Ascending aorta (tissue), 2 donors: ENCODE measurements at places on chromosomes 1 and 21. TPM values are rescaled to one million over a fixed set of nuclear protein-coding genes. Genes with fewer than 3 reads are reported as not detected.

DNA sequence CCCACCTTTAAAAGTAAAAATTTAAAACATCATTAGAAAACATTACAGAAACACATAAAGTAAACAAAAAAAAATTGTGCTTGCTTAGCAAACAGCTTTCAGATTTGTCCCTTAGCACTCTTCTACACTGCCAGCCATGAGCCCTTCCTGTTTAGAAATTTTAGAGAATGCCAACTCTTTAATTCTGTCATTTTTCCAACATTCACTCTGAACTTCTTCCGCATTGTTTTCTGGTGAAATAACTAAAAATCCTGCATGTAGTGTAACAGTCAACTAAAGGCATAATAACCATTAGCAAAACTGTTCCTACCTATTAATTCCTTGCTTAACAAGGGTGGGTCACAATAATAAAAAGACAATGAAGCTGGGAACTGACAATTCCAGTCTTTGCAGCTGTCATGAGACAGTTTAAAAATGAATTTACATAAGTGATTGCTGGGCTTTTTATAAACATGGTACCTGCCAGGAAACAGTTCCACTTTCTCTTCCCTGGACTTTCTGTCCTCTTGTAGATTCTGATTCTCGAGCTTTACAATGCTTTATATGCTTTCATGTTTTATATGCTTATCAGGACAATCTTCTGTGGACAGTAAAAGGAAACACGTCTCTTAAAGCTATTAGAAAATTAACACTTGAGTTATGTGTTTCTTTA is 19.0 kb downstream of the GNG12 start:
- H3K4me3 ChIP-seq: peak overlapping the region; percentile 9
- peak overlapping the region; percentile 90 for H3K27ac ChIP-seq
- H3K27me3 ChIP-seq: no peaks in the 10 kb centered on the region
- H3K4me1 ChIP-seq: peaks cover 11% of the 10 kb centered on the region

- no peaks in the 10 kb centered on the region for H3K4me1 ChIP-seq
- no peaks in the 10 kb centered on the region for H3K27me3 ChIP-seq
- peaks cover 18% of the 10 kb centered on the region for H3K36me3 ChIP-seq
- H3K27ac ChIP-seq: no peak overlapping the region
- H3K4me3 ChIP-seq: no peak overlapping the region
- no peak for DNase-seq
Observed at GRCh38 chr1:66642992-66643391, 109.0 kb downstream of the SGIP1 start.

The UBASH3A gene
- 0.75 TPM for total RNA-seq

- no peaks in the 10 kb centered on the region for H3K4me1 ChIP-seq
- no peaks in the 10 kb centered on the region for H3K27me3 ChIP-seq
- no peak overlapping the region for H3K27ac ChIP-seq
- no peaks in the 10 kb centered on the region for H3K36me3 ChIP-seq
- DNase-seq: no peak
Observed at GRCh38 chr1:60091195-60091715, 17.7 kb upstream of the C1orf87 start.

DNA sequence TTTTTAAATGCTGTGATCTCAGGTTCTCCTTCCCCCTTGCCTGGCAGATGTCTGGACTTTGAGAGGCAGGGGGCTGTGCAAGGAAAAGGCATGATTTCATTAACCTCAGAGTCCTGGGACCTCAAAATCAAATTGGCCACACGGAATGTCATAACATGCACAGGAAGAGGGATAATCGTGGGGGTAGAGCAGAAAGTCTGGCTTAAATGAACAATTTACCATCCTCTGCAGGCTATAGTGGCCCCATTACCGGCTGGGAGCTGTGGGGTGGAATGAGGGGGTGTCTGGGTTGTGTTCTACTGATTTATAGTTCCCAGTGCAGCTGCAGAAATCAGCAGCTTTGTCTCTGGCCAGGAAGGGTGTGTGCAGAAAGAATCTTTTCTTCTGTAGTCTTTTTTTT is 10.8 kb downstream of the OPRD1 start:
- DNase-seq: no peak
- no peaks in the 10 kb centered on the region for H3K4me1 ChIP-seq
- no peaks in the 10 kb centered on the region for H3K27me3 ChIP-seq
- H3K36me3 ChIP-seq: no peaks in the 10 kb centered on the region

- no peak for DNase-seq
- no peaks in the 10 kb centered on the region for H3K36me3 ChIP-seq
- H3K27me3 ChIP-seq: no peaks in the 10 kb centered on the region
- H3K4me3 ChIP-seq: no peak overlapping the region
Observed at GRCh38 chr1:200901796-200902444, 7.2 kb downstream of the INAVA start.

DNA sequence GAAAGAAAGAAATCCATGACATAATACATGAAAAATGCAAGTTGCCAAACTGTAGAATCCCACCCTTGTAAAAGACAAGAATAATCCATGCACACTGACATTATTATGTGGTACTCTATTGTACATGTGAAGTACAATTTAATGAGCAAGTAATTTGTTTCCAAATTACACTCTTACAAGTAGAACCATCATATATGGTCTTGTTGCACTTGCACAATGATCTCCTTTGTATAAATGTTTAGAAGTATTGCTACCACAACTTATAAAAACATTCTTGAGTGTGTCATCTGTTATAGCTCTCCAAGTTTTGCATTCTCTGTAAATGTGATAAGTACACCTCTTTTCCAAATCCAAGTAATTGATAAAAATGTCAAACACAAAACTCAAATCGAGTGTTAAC is 29.1 kb upstream of the ZNF281 start:
- no peak overlapping the region for H3K27ac ChIP-seq
- no peak for DNase-seq
- H3K27me3 ChIP-seq: no peaks in the 10 kb centered on the region

The ARHGAP29 gene
- 35.1 TPM for total RNA-seq

- no peak overlapping the region for H3K27ac ChIP-seq
- no peak for DNase-seq
- H3K4me1 ChIP-seq: no peaks in the 10 kb centered on the region
- no peaks in the 10 kb centered on the region for H3K27me3 ChIP-seq
- no peaks in the 10 kb centered on the region for H3K36me3 ChIP-seq
- no peak overlapping the region for H3K4me3 ChIP-seq
Observed at GRCh38 chr1:33234588-33234990, 21.7 kb upstream of the ZNF362 start.

DNA sequence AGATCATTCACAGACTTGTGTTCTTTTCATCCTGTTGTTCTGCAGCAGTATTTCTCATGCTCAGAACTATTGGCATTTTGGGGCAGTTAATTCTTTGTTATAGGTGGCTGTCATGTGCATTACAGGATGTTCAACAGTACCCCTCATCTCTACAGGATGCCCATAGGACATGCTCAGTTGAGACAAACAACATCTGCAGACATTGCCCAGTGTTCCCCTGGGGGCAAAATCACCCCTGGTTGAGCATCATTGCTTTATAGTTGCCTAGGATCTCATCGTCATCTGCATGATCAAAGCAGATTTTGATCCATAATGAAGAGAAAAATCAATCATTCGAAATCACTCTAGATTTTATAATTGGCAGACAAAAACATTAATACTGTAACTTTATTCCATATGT is 222.5 kb upstream of the CACYBP start:
- no peak overlapping the region for H3K4me3 ChIP-seq
- H3K4me1 ChIP-seq: no peaks in the 10 kb centered on the region
- no peak overlapping the region for H3K27ac ChIP-seq
- no peaks in the 10 kb centered on the region for H3K27me3 ChIP-seq

The CLCC1 gene
- total RNA-seq: 18.1 TPM

DNA sequence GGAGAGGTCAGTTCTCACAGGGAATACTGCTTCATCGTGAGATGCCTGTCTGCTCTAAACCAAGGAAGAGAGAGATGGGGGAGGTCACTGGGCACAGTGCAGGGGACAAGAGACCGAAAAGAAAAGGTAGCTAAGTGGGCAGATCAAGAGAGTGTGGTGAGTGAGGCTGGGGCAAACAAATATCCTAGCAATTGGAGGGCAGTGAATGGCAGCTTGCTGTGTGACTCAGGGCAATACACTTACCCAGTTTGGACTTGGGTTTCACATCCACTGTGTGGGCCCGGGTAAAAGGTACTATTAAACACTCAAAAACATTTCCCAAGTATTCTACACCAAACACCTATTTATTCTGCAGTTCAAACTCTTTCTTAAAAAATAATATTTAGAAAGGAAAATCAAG is 10.2 kb downstream of the PLXNA2 start:
- H3K36me3 ChIP-seq: no peaks in the 10 kb centered on the region
- H3K27me3 ChIP-seq: no peaks in the 10 kb centered on the region
- H3K4me1 ChIP-seq: peaks cover 33% of the 10 kb centered on the region
- H3K4me3 ChIP-seq: no peak overlapping the region
- H3K27ac ChIP-seq: peak overlapping the region; percentile 58

The KLHL20 gene
- total RNA-seq: 15.5 TPM

DNA sequence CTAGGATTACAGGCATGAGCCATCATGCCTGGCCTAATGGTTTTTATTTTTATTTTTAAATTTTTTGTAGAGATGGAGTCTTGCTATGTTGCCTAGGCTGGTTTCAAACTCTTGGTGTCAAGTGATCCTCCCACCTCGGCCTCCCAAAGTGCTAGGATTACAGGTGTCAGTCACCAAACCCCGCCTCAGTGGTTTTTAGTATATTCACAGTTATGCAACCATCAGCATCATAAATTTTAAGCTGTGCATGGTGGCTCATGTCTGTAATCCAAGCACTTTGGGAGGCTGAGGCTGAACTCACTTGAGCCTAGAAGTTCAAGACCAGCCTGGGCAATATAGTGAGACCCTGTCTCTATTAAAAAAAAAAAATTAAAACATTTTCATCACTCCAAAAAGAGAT is 28.6 kb downstream of the PIK3CD start:
- H3K27me3 ChIP-seq: no peaks in the 10 kb centered on the region
- H3K4me3 ChIP-seq: no peak overlapping the region
- no peaks in the 10 kb centered on the region for H3K36me3 ChIP-seq
- H3K4me1 ChIP-seq: no peaks in the 10 kb centered on the region
- DNase-seq: no peak

The HSF2BP gene
- total RNA-seq: 0.75 TPM

The TSSK3 gene
- total RNA-seq: 4.8 TPM
